ENCODE measurements at places on chromosomes 5 and 9.

DNA sequence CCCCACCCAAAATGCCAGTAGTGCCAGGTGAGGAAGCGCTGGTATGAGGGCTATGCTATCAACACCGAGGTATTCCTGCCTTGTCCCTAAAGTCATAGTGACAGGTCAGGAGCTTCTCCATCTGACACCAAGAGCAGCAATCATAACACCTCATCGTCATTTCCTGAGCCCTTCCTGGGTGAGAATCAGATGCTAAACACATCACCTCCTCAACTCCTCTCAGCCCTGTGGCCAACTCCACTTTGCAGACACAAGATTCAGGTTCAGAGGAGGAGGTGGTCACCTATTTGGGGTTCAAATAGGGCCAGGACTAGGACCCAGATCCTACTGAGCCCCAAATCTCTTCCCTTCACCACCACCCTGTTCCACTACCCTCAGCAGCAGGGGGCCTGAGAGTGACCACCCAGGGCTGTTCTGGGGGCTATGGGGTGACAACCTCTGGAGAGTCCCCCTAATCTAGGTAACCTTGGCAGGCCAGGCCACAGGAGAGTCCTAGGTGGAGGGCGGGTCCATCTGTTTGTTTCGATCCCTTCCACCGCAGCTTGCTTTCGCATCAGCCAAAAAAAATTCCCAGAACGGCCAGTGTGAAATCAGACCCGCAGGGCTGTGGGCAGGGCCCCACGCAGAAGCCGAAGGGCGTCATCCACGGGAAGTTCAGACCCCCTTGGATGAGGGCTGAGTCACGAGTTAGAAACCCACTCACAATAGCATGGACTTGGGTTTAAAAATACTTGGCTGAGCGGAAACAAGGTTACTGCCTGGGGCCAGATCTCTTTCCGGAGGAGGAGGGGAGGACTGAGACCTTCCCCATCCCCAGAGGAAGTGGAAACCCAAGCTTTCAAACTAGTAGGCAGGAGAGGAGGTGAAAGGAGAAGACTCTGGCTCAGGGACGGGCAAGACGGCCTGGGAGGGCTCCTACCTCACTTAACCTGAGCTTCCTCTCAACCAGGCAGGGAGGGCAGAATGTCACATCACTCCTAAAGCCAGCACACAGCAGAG lies 8.7 kb downstream of the STK10 start:
- peak; percentile 74 for DNase-seq

DNA sequence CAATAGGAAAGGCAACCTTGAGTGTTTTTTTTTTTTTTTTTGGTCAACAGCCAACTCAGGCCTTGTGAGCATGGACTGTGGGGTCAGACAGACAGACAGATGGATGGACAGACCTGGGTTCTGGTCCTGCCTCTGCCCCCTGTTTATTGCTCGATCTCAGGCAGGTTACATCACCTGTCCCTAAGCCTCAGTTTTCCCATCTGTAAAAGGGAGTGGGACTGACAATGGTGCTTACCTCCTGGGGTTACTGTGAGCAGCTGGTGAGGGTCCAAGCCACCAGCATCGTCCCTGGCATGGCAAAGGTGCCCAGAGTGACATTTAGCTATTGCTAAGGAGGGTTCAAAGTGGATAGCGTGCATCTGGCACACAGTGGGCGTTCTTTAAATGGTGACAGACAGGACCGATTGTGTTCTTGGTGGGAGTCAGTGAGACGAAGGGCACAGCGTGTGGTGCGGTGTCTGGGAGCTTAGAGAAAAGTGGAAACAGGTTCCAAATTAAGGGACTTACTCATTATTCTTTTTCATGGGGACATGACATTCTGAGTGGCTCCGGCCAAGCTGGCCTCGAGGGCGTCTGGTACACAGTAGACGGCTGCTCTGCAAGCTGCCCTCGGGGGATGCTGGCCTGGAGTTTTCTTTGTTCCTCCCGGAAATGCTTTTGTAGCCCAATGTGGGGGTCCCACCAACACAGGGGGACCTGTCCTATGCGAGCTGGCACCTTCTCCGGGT lies 72.1 kb downstream of the COL27A1 start:
- no peak for DNase-seq

DNA sequence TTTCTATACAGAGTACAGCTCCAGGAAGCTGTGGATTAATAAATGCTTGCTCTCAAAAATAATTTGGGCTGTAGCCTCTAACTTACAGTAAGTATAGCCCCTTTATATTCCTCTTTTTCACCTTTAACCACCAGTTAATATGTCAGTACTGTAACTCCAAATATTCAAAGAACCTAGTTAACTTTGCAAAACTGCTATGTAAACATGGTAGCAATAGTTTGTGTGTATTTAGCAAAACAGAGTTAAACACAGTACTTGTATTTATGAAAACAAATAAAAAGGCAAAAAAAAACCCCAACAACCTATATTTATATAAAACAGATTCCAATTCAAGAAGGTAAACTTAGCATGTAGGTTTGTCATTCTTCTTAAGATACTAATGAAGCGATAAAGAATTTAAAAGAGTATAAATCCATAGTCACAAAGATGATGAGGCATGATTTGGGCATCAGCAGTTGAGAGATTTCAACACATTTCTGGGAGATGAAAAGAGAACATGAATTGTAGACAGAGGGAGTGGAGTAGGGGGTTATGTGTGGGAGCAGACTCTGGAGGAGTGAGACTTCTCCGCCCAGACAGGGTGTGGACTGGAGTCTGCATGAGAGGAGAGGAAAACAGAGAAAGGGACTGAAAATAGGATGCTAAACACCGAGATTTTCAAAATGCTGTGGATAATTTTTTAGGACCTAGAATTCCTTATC lies 47.0 kb upstream of the F2RL1 start:
- DNase-seq, result peak; percentile 79

DNA sequence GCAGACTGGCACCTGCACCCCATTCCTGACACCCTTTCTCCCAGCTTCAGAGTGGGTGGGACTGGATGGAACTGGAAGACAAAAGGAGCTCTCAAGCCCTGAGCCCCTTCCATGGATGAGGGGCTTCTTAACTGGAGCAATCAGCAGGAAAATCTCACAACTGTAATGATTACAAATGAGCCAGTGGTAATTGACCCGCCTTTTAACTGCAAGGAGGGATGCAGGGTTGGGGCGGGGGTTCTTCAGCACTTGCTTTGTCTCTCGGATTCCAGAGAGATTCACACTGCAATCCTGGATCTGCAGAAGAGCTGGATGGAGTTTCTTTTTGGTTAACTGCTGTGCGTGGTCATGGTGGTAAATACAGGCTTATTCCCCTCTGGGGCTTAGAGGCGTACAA lies 160.1 kb upstream of the SHB start:
- DNase-seq, result no peak

GRCh38 chr9:87557996-87558395 lies 60.3 kb downstream of the DAPK1 start:
- DNase-seq, result peak; percentile 72

DNA sequence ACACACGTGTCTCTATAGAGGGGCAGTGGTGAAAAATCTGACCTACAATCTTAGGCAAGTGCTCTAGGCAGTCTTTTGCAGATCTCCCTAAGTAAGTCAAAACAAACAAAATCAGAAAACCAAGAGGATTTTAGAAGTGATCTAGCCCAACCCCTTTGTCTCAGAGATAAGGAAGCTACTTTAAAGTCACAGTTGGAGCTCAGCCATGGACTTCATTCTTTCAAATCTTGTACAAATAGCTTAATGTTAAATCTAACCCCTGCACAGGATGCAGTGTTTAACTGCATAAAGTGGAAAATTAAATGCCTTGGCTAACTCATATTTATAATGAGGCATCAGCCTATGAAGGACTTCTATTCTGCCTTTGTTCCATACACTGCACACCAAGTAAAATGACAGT lies 135.1 kb upstream of the RFX3 start:
- DNase-seq, result no peak

DNA sequence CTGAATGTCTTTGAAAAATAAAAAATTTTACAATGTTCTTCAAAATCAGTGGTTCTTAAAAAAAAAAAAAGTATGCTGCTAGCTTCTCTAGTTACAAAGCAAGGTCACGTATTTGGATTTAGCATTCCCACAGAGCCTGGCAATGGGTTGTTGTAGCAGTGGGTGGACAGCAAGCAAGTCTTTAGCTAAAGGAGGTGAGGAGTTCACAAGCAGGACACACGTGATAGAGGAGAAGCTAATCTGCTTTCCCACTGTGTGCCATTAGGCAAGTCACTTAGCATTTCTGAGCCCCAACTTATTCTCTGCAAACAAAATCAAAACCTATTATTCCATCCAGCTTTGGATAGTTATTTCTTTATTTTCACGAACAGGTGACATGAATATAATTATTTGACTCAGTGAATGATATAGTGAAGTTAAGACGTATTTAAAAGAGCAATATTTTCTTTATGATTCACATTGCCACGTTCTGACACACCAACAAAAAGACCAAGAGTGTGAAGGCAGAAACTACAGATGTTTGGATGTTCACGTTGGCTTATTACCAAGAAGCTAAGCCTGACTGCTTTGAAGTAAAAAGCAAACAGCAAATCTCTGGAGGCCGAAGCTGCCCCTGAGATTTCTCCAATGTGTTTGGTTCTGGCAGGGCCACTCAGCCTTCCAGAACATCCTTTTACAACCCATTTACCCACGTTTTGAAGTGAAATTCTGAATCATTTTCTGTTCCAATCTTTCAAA lies 612.1 kb upstream of the CDH6 start:
- DNase-seq, result no peak

DNA sequence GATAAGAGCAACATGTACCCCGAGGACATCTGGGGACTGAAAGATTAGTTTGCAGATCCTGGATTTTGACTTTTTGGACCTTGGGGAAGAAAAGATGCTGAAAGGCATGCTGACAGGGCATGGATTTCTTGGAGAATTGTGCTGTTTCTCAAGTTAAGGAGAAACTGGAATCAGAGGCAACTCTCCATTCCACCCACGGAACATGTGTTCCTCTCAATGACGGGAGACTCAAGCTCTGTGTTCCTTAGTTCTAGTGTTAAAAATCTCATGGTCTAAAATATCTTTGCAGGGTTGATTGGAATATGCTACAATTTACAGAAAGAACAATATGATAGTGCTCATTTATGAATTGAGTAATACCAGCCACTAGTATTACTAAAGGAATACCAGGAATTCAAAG lies 34.4 kb upstream of the CDH12 start:
- DNase-seq, result no peak

- DNase-seq, result no peak
Measured at GRCh38 chr5:180644825-180645273, 4.6 kb downstream of the FLT4 start.

- no peak for DNase-seq
Measured at GRCh38 chr5:95958310-95959014, 3.2 kb downstream of the ELL2 start.

DNA sequence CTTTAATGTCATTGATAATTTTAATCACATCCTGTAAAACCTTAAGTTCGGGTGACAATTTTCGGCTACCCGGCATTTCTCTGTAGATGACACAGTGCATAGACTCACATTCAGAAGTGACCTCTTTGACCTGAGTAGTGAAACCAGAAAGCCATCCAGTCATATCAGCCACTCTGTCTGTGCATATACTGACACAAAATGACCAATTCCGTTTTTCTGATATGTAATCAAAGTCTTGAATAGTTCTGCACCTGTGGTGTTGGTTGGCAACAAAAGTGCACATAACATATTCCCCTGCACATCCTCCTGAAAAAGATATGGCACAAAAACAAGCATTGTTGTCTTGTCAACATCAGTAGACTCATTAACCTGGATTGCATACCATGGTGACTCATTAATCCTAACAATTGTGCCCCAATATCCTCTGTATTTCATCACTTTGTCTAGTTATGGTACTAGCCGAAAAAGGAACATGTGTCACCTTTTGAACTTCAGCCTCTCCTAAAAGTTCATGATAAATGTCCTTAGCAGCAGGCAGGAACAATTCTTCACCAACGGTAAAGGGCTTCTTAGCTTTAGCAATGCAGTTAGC lies 4.6 kb upstream of the HNRNPA0 start:
- peak; percentile 30 for DNase-seq

- DNase-seq, result peak; percentile 52
Measured at GRCh38 chr5:62576570-62577170, 1.9 kb upstream of the LRRC70 start.

GRCh38 chr5:173294673-173295320 lies 33.4 kb downstream of the STC2 start:
- DNase-seq, result no peak
